ENCODE measurements at places on chromosomes 16 and 17. TPM values are rescaled to one million over a fixed set of nuclear protein-coding genes. Genes with fewer than 3 reads are reported as not detected.

HBM gene
- not detected for polyA plus RNA-seq

KRT36 gene
- polyA plus RNA-seq, result not detected

PRSS36 gene
- polyA plus RNA-seq, result not detected

OR3A3 gene
- not detected for polyA plus RNA-seq

HSD3B7 gene
- 3.9 TPM for polyA plus RNA-seq

CTRB2 gene
- polyA plus RNA-seq, result 1.1 TPM

MRPL45 gene
- polyA plus RNA-seq, result 40.6 TPM
